ENCODE measurements at places on chromosomes 12 and 14. TPM values are rescaled to one million over a fixed set of nuclear protein-coding genes. Genes with fewer than 3 reads are reported as not detected.

SLC2A3 gene
- 947 TPM for total RNA-seq

CACNA1C gene
- total RNA-seq: 0.07 TPM

ACRBP gene
- 13.7 TPM for total RNA-seq

LALBA gene
- total RNA-seq: not detected

KCNA5 gene
- total RNA-seq: not detected

MYH7 gene
- not detected for total RNA-seq

STON2 gene
- total RNA-seq: 4.4 TPM

- DNase-seq: no peak
Measured at GRCh38 chr12:96164951-96165811, 29.0 kb upstream of the ELK3 start.

DNA sequence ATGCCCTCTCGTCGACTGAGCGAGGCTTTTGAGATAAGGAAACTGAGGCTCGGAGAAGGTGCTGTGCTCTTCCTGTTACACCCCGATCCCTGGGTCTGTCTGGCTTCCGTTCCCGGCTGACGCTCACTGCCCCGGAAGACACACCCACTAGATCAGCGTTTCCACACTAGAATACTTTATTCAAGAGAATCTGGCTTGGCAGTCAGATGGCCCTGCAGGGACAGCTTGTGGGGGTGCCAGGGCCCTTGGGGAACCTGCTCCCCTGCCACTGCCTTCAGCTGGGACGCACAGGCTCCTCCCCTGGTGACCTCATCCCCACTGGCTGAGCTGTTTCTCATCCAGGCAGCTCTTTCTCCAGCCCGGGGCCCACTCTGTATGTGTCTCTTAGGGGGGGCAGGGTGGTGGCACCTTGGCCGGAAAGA is 13.7 kb downstream of the PGF start:
- DNase-seq: no peak

DNA sequence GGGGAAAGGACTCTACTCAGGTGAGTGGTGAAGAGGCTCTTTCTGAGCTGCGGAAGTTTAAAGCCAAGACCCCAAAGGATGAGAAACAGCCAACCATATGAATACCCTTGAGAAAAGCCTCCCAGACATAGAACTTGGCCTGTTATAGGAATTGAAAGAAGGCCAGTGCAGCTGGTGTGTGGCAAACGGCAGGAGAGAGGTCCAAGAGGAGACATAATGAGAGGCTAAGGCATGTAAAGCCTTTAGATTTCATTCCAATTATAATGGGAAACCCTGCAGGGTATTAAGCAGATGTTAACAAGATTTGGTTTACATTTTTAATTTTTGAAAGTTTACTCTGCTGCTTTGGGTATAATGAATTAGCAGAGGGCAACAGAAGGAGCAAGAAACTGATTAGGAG is 552.1 kb upstream of the FBXO33 start:
- DNase-seq: no peak

- no peak for DNase-seq
Measured at GRCh38 chr12:27528788-27529187, 4.8 kb downstream of the PPFIBP1 start.

DNA sequence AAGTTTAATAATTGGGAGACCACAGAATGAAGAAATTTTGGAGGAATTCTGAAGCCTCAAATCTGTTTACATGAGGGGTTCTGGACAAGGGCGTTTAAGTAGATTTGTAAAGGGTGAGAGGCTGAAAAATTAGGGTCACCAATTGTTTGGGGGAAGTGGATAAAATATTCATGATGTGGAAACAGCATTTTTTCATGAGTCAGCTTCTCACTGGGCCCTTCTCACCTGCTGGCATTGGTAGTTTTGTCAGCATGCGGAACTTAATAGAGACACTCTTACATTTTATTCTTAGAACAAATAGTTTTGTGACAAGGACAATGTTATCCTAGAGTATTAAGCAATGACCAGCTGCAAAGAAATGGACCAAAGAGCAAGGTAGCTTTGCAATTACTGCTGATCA is 634.4 kb downstream of the LRFN5 start:
- DNase-seq: no peak

DNA sequence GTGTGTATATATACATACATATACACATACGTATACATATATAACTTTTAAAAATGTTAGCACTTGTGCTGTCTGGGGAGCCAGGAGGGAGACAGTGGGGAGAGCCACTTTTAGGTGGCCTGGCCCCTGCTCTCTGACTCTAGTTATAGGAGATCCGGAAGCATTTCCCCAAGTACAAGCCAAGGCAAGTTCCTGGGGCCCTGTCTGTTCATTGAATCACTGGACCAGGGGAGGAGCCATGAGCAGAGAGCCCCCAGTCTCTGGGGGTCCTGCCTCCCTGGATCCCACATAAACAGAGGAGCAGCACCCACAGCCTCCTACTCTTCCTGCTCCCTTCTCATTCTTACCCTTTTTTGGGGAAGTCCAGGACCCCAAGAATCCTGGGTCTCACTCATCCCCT is 45.4 kb upstream of the TMED10 start:
- DNase-seq: no peak

- DNase-seq: no peak
Measured at GRCh38 chr12:66011731-66012130, 118.8 kb downstream of the LLPH start.

- no peak for DNase-seq
Measured at GRCh38 chr12:24760162-24760561, 188.7 kb downstream of the BCAT1 start.

- DNase-seq: no peak
Measured at GRCh38 chr14:40213701-40214100, 781.5 kb upstream of the FBXO33 start.

GRCh38 chr12:125075-125474 is 58.5 kb downstream of the IQSEC3 start:
- DNase-seq: no peak

GRCh38 chr14:61003571-61003970 is 22.5 kb downstream of the SLC38A6 start:
- DNase-seq: no peak
